ENCODE measurements at places on chromosomes 11 and 22.
A peak's percentile ranks its signal among the peaks of the same experiment; 100 is the strongest.

DNA sequence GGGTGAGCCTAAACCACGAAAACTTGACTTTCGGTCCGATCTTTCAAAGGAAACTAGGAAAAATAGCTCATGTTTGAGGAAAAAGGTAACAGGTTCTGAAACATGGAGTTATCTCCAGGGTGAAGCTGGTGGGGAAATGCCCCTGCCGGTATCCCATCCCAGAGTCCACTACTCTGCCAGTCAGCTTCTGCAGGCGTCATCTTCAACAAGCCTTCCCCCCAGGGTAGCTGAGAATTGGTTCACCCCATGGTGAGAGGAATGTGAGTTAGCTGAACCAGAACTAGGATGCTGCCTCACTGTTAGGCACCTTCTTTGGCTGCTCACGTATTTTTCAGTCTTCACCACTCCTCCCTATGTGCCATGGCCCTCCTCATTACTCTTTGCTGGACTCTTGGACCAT lies 1.1 kb downstream of the GVQW3 start:
- no peak for DNase-seq

DNA sequence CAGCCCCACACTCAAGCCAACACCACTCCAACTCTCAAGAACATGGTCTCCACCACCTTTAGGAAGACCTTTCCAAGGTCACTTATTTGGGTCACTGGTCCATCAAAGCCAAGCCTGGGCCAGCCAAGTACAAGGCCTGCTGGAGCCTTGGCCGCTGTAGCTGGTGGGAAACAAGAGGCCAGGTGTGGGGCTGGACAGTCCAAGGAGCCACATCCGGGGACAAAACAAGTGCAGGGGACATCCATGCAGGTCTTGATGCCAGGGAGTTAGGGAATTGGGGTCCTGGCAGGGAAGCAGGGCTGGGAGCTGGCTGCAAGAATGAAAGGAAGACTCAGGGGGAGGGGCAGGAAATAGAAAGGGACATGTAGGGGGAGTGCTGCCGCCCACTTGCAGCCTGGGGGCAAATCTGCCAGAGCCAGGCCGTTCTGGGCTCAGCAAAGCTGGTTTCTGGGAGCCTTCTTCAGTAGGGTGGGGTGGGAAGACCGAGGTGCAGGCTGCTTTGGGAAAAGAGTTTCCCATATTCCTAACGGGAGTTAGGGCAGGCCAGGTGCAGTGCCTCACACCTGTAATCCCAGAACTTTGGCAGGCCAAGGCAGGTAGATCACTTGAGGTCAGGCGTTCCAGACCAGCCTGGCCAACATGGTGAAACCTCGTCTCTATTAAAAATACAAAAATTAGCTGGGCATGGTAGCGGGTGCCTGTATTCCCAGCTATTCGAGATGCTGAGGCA lies 69.5 kb upstream of the ATXN10 start:
- DNase-seq: no peak

- peak; percentile 78 for DNase-seq
These were observed at the start of gene MTMR3 for GRCh38 chr22:29883045-29883774. MTMR3 (plus strand) TSS chr22:29883174; CDS start chr22:29971060, 87,886 bp downstream.

GRCh38 chr22:41273128-41273527 lies 12.9 kb downstream of the RANGAP1 start:
- DNase-seq: no peak

GRCh38 chr11:119533921-119534736 lies 111.2 kb upstream of the THY1 start:
- peak; percentile 30 for DNase-seq

DNA sequence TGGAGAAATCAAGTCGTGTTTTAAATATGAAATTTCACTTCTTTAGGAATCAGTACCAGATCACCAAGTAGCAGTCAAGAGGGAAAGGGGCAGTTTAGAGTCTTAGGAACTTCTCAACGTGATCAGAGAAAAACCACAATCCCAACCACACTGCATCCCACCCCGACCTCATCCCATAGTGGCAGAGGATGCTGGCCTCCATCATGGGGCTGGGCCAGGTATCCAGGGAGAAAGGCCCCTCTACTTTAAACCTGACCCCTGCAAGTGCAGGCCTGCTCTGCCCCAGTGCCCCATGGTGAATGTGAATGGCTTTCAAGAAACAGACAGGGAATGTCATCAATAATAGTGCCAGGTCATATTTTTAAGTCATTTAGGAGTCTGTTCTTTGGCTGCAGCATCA lies 12.1 kb downstream of the CHST1 start:
- no peak for DNase-seq

- no peak for DNase-seq
These were observed 995.1 kb downstream of the BRD1 start for GRCh38 chr22:48832592-48832991.

GRCh38 chr11:95884376-95884775 lies 39.5 kb downstream of the MTMR2 start:
- no peak for DNase-seq
